Heart left ventricle (tissue), 16 donors: ENCODE measurements at places on chromosomes 2 and 18. TPM values are rescaled to one million over a fixed set of nuclear protein-coding genes. Genes with fewer than 3 reads are reported as not detected.

The MSGN1 gene
- not detected for total RNA-seq

The BIRC6 gene
- total RNA-seq: 36.1 TPM

The CELF4 gene
- total RNA-seq: 0.40 TPM

The LYG2 gene
- not detected for total RNA-seq

The TMEM247 gene
- total RNA-seq: not detected

DNA sequence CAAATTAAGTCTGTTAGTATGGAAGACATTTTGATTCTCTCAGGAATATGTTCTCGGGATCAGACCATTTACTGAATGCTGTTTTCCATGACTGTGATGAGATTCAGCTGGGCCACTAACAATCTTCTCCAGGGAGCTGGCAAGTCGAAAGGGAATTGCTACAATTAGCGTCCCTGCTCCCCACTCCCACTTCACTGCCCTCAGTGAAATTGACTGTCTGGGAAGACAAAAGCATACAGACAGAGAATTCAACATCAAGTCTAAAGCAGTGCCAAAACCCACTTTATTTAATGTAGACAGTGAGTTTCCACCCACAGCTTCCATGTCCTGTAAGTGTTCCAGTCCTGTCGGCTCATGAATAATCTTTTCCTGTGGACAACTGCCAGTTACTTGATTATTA, 34.0 kb upstream of the COL3A1 start:
- no peak for DNase-seq

DNA sequence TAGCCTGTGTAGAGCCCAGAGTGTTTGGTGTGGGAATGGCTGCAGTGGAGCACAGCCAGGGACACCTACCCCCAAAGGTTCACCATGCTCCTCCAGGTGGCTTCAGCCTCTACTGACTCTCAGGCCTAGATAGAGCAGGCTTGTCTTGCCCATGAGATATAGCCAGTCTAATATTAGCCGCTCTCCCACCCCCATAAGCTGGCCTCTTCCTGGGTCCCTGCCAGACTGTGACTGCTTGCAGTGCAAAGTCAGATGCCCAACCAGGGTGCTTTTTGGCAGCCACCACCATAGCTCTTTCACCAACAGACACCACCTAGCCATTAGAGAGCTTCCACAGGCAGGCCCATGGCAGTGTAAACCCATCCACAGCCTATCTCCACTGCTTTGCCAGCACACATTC, 405.3 kb downstream of the MBD2 start:
- DNase-seq: peak; percentile 31

- no peak for DNase-seq
Measured at GRCh38 chr2:71558300-71559051, 105.1 kb downstream of the DYSF start.

DNA sequence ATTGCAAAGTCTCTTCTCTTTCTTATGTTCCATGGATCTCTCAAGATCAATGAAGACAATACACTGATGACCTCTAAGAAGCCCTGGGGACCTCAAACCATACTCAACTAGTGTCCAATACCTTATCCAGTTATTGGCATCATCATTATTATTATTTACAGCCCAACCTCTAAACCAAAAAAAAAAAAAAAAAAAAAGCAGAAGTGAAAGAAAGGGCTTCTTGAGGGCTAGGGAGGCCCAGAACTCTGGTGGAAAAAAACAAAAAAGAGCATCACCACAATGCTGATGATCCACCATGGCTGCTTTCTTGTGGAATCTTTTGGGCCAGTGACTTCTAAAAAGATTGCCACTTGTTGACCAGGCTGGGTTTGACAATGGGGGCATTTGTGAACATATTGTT, 324.9 kb downstream of the LPIN1 start:
- DNase-seq: no peak

- DNase-seq: no peak
Measured at GRCh38 chr2:148675708-148676107, 31.2 kb downstream of the EPC2 start.

GRCh38 chr2:68284896-68285295, 32.6 kb upstream of the PPP3R1 start:
- DNase-seq: peak; percentile 21

DNA sequence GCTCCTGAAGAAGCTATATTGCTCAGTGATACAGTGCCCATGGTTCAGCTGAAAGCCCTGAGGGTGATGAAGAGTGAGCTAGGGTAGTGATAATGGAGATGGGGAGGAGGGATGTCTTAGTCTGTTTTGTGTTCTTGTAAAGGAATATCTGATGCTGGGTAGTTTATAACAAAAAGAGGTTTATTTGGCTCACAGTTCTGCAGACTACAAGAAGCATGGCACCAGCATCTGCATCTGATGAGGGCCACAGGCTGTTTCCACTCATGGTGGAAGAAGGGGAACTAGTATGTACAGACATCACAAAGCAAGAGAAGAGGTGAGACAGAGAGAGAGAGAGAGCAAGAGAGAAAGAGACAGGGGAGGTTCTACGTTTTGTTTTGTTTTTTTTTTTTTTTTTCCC, 417.3 kb upstream of the TRIB2 start:
- no peak for DNase-seq
